Sigmoid colon (tissue), 7 donors: ENCODE measurements at places on chromosomes 6 and 20. TPM values are rescaled to one million over a fixed set of nuclear protein-coding genes. Genes with fewer than 3 reads are reported as not detected.

Gene RNF217
- total RNA-seq: 55.9 TPM

Gene DLL1
- total RNA-seq: 5.5 TPM

Gene DOK5
- 3.0 TPM for total RNA-seq

DNA sequence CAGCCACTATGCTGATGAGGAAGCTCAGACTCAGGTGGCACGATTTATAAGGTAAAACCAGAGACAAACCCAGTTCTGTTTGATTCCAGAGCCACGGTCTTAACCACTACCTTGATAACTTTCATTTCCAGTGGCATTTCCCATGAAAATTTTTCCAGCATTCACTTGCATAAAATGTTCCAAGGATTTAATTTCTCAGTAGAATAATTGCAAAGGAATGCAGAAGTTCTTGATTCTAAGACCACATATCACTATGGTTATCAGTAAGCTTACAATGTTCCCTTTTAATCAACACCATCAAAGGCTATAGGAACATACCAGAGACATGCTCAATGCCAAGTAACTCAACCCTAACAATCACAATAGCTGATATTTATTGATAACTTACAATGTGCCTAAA lies 306.0 kb upstream of the HS3ST5 start:
- no peak overlapping the region for H3K27ac ChIP-seq
- no peaks in the 10 kb centered on the region for H3K4me1 ChIP-seq
- no peak overlapping the region for H3K4me3 ChIP-seq
- no peak for DNase-seq

DNA sequence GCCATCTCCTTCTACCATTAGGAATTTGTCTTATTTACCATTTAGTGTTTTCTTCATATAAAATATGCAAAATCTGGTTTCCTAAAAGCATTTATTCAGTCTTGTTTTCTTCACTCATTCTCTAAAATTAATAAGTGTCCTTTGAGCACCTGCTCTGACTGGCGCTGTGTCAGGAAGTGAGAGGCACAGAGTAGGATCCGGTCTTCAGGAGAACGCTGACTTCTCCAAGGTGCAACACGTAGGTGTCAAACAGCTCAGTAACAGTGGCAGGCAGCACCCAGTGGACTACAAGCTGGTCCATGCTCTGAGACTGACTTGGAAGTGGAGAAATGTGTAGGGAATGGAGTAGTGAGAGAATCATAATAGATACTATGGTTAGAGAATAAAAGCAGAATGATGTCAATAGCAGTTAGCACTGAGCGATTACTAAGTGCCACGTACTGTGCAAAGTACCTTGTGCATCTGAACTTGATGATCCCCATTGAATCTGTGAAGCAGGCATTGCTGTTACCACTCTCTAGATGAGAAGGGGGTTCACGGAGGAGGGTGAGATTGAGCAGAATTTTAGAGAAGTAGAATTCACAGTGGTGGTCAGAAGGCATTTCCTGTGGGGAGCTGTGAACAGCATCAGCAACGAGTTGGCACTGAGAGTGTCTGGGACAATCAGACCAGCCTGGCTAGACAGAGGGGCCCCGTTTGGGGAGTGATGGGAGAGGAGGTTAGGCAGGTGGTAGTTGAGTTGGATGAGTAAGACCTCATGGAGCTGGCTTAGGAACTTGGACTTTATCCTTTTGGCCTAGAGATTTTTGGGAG lies 569.8 kb downstream of the QKI start:
- no peaks in the 10 kb centered on the region for H3K4me1 ChIP-seq
- no peaks in the 10 kb centered on the region for H3K27me3 ChIP-seq
- no peak for DNase-seq

DNA sequence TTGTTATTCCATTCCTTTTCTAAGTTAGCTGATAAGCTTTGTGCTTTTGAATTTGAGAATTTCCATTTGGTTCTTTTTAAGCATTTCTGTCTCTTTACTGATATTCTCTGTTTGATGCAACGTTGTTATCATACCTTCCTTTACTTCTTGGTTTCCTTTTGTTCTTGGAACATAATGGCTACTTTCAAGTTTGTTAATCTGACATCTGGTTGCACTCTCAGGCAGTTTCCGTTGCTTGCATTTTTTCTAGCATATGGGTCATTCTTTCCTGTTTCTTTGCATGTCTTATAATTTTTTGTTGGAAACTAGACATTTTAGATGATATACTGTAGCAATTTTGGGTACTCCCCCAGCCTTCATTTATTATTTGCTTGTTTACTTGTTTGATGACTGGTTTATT lies 12.5 kb downstream of the CDC5L start:
- no peak for DNase-seq
- H3K36me3 ChIP-seq: peaks cover 16% of the 10 kb centered on the region
- no peaks in the 10 kb centered on the region for H3K27me3 ChIP-seq
- H3K4me1 ChIP-seq: peaks cover 33% of the 10 kb centered on the region
- no peak overlapping the region for H3K27ac ChIP-seq

- no peak overlapping the region for H3K4me3 ChIP-seq
- DNase-seq: no peak
- no peaks in the 10 kb centered on the region for H3K36me3 ChIP-seq
- no peak overlapping the region for H3K27ac ChIP-seq
- no peaks in the 10 kb centered on the region for H3K27me3 ChIP-seq
- H3K4me1 ChIP-seq: peaks cover 6% of the 10 kb centered on the region
These were observed 66.6 kb downstream of the PREX1 start for GRCh38 chr20:48761023-48761785.

GRCh38 chr6:26003102-26003694 lies 40.6 kb downstream of the TRIM38 start:
- no peaks in the 10 kb centered on the region for H3K27me3 ChIP-seq
- no peak overlapping the region for H3K27ac ChIP-seq
- no peaks in the 10 kb centered on the region for H3K4me1 ChIP-seq
- H3K36me3 ChIP-seq: peaks cover 43% of the 10 kb centered on the region
- no peak overlapping the region for H3K4me3 ChIP-seq

DNA sequence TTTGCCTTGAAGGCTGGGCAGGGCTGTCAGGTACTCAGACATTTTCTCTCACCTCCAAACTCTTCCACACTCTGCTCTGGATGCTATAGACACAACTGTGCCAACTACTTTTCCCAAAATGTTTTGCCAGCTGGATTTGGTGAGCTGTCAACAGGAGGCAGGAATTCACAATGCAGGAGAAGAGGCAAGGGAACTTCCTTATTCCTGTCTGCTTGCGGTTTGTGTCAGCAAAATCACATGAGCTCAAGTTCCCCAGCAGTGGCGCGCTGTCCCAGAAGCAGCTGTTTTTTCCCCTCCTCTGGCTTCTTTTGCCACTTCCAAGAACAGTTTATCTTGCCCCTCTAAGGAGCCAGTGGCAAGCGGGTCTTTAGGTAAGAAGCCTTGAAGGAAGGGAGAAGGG lies 608.2 kb downstream of the PRKN start:
- H3K4me3 ChIP-seq: no peak overlapping the region
- H3K27ac ChIP-seq: no peak overlapping the region
- no peaks in the 10 kb centered on the region for H3K4me1 ChIP-seq
- no peaks in the 10 kb centered on the region for H3K36me3 ChIP-seq
- no peaks in the 10 kb centered on the region for H3K27me3 ChIP-seq
- DNase-seq: no peak

- no peaks in the 10 kb centered on the region for H3K27me3 ChIP-seq
- no peaks in the 10 kb centered on the region for H3K36me3 ChIP-seq
- no peaks in the 10 kb centered on the region for H3K4me1 ChIP-seq
- no peak overlapping the region for H3K27ac ChIP-seq
- no peak overlapping the region for H3K4me3 ChIP-seq
These were observed 261.3 kb downstream of the PLCB1 start for GRCh38 chr20:8393381-8393780.

- H3K27me3 ChIP-seq: no peaks in the 10 kb centered on the region
- no peak for DNase-seq
- no peak overlapping the region for H3K27ac ChIP-seq
These were observed 291.4 kb downstream of the QKI start for GRCh38 chr6:163705923-163706322.

DNA sequence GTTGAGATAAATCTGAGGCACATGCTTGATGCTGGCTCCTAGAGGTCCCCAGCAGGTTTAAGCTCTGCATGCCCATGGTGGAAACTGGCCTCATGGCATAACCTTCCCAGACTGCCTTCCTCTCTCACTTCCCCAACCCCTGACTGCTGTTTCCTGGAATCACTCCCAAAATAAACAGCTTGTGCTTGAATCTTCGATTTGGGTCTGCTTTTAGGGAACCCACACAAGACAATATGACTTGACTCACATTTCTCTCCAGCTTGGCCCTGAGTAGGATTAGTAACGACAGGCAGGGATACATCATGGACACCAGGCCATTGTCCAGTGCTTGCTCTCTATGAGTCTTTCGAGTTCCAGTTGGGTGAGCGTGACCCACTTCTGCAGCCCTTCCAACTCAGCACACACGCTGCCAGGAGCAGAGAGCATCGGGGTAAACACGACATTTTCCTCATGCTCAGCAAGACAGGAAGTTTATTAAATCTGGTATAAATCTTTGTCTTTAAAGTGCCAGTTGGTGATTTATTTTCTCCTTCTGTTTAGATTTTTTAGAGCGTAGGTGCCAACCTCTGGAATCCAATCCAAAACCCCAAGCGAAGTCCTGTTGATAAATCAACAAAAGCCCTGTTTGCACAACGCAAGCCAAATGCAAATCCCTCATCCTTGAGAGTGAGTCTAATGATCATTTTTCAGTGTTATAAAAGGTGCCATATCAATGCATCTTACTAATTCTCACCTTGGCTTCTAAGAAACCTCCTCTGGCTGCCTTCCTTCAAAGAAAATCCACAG lies 135.0 kb downstream of the FOXA2 start:
- no peaks in the 10 kb centered on the region for H3K4me1 ChIP-seq
- H3K4me3 ChIP-seq: no peak overlapping the region
- DNase-seq: no peak
- H3K36me3 ChIP-seq: no peaks in the 10 kb centered on the region
- H3K27me3 ChIP-seq: peaks cover 4% of the 10 kb centered on the region
- no peak overlapping the region for H3K27ac ChIP-seq
